CD4-positive, alpha-beta T cell (primary cell): ENCODE measurements at places on chromosomes 4 and X.

DNA sequence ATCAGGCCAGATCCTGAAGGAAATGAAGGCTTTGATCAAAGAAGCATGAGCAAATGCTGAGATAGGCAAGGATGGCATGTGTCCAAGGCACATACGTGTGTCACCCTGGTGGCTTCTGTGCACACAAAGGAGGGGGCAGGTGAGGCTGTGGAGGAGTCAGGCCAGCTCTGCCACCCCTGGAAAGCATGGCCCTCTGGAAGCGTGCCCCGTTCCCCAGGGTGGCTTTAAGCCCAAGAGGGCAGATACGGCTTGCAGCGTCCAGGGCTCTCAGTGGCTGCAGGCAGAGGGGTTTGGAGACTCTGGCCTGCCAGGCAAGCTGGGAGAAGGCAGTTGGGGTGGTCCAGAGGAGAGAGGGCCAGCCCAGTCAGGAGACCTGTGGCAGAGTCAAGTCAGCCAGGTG lies 25.6 kb downstream of the PNMA6E start:
- DNase-seq, result no peak

DNA sequence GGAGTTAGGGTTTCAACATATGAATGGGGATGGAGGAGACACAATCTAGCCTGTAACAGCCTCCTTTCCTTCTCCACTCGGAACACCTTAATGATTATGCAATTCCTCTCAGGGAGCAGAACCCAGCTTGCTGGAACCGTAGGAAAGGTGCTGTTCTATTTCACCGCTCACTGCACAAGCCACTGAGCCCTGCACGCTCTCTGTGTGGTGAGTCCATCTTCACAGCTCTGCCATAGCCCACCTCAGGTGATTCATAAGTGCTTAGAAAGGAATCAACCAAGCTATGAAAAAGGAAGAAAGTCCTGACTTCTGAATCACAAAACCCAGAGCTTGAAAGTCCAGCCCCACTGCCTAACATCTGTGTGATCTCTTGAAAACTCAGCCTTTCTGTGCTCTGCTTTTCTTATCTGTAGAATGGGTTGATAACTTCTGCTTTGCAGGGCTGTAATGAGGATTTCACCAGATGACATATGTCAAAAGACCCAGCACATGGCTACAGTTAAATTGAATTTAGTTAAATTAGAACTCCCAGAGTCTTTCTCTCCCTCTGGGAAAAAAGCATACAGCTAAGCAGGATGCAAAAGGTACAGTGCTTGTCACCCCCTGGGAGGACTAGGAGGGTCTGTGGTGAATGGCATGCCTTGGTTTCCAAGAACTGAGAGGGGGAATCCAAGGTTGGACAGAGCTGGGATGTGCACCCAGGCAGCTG lies 91.6 kb downstream of the WFS1 start:
- no peak for DNase-seq

- no peak for DNase-seq
Measured at GRCh38 chr4:13938299-13938698, 310.8 kb upstream of the BOD1L1 start.

DNA sequence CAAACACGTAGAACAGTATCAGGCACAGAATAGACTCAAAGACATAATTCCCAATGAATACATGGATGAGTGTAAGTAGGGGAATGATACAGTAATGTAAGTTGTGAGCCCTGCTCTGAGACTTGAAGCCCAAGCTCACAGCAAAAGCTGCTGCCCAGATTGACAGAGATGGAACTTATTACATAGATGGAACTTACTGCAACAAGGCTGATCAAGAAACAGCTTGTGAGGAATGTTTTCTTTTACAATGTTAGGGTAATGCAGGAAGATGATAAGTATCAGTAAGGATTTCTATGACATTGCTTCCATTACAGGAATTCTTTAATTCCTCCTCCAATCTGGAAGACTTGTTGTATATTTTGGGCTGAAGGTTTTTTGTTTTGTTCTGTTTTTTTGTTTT lies 278.4 kb downstream of the IL15 start:
- DNase-seq, result no peak

DNA sequence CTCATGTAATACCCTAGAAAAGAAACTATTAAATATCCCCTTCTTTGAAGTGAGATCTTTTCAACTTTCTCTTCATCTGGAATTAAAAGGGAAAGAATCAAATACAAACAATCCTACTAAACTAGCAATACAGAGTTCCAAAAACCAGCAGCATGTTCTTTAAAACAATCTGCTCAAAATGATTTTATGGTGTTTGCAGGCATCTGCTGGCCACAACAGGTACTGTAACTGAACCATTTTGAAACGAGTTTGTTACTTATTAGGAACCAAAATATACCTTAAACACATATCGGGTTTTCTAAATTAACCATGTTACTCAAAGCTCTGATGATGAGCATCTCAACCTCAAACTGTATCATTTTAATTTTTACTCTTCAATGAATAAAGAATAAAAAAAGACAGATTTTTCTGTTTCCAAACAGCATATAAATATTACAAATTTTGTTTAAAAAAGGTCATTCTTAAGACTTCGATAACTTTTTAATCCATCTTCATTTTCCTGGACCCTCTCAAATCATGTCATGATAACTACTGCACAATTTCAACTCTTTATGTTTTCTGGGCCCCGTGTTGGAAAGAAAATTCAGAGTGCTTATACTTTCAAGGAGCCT lies 56.5 kb downstream of the ARAP2 start:
- no peak for DNase-seq

DNA sequence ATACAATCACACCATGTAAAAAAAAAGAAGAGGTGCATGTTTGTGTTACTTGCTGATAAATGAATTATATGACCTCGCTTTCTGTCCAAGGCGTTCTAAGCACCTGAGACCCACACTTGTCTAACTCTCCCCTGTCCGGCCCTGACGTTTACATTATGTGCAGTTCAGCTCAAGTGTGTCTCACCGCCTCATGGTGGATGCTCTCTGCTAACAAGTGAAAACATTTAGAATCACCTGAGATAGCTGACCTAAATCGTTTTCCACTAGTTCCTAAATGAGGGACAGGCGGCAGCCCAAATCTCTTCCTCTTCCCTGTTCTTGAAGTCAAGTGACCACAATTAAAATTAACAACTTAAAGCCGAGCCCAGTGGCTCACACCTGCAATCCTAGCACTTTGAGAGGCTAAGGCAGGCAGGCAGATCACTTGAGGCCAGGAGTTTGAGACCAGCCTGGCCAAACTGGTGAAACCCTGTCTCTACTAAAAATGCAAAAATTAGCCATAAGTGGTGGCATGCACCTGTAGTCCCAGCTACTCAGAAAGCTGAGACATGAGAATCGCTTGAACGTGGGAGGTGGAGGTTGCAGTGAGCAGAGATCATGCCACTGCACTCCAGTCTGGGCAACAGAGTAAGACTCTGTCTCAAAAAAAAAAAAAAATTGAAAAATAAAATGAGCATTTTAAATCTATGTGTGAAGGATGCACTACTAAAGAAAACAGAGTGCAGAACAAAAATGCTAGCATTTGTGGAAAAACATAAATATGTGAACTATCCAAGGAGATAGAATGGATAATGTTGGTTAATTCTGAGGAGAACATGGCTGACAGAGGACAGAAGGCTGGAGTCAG lies 3.9 kb upstream of the TIFA start:
- no peak for DNase-seq
